ENCODE measurements at places on chromosomes 7 and 10.
A peak's percentile ranks its signal among the peaks of the same experiment; 100 is the strongest.

GRCh38 chr10:18224626-18225445 lies 84.6 kb downstream of the CACNB2 start:
- DNase-seq = no peak

- no peak for DNase-seq
Observed at GRCh38 chr7:73850781-73851207, 8.5 kb upstream of the METTL27 start.

GRCh38 chr10:1117651-1118050 lies 61.5 kb downstream of the WDR37 start:
- no peak for DNase-seq

DNA sequence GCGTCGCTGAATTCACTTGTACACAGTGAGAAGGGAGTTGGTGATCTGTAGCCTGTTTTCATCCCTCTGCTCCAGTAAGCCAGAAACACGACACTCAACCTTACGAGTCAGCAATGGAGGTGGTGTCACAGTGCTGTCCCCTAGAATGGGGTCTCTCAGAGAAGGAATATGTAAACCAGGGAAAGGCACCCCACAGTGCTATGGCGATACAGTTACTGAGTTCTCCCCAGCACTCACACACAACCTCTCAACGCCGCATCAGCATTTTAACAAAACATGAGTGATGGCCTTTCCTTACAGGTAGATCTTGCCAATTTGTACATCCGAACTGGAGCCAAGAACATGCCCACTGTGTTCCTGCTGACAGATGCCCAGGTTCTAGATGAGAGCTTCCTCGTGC lies 196.3 kb downstream of the CDCA7L start:
- DNase-seq = no peak

- DNase-seq = no peak
Observed at GRCh38 chr7:159000070-159000469, 143.7 kb downstream of the DYNC2I1 start.

- no peak for DNase-seq
Observed at GRCh38 chr10:99467236-99467999, 37.0 kb upstream of the GOT1 start.

DNA sequence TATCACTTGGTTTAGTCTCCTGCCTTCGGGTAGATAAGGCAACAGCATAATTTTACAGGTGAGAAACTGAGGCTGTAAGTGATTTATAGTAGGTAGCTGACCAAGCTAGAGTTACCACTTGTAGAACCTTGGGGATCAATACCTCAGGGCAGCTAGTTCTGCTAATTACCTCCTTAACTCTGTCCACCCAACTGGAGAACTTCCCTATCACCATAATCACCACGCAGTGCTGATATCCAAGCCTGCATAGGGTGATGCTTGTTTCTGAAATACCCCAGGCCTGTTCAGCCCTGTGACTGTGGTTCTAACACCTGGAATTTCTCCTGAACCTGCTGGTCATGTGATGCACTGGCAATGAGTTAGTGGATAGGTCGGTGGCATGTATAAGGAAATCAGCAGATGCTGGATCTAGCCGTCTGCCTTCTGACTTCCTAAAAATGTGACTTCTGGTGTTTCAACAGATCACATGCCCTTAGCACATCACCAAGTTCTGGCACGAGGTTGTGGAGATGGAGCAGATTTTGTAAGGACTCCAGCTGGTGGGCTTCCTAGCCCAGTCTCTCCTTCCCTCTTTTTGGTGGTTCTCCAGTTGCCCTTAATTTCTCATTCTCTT lies 15.3 kb downstream of the PLAU start:
- DNase-seq = no peak

DNA sequence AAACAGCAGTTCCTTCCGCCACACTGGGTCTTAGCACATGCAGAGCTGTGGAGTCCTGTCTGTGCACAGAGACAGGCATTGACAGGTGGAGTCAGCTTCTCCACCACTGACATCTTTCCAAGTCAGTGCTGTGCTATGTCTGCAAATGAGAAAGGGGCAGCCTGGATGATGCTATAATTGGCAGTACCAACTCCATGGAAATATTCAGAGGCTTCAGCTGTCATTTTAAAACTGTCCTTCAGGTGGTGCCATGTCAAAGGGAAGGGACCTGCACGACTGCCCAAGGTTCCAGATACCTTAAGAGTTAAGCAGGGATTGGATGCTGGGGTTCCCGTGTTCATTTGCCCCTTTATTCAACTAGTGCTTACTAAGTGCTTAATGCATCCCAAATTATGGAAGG lies 258.0 kb upstream of the PRKCQ start:
- DNase-seq = no peak

DNA sequence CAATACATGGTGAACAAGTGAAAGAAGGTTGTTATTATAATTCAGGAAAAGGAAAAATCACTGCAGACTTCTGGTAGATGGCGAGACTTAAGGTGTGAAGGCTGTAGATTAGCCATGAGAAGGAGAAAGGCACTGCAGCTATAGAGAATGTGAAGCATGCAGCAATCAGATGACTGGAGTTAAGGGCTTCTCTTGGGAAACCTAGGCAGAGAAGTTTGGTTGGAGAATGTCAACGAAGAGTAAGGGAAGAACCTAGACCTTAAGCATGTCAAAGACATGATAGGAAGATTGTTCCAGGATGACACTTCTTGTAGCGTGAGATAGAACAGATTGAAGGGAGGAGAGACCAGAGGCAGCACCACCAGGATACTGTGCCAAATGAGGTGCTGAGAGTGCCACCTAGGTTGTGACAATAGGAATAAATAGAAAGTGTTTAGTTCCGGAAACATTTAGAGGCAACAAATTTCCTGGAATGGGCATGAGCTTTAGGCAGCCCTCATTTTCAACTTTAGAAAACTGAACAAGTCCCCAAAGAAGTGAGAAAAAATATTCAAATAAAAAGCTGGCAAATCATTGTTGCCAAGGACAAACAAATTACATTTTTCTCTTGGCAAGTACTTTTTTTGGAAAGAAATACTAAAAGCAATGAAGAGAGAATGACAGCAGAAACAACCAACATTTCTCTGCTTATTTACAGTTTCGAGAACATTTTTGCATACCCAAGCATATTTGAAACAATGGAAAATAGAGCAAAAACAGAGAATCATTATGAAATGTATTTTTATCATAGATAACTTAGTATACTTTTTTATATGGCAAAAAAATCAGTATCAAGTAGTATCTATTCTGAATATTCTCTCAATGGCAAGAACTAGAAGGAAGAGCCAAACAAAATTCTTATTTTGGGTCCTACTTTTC lies 4.9 kb downstream of the LRRC17 start:
- no peak for DNase-seq

GRCh38 chr7:95725205-95725604 lies 47.1 kb upstream of the DYNC1I1 start:
- DNase-seq = no peak

- no peak for DNase-seq
Observed at GRCh38 chr10:68010426-68010940, 64.6 kb downstream of the HERC4 start.

DNA sequence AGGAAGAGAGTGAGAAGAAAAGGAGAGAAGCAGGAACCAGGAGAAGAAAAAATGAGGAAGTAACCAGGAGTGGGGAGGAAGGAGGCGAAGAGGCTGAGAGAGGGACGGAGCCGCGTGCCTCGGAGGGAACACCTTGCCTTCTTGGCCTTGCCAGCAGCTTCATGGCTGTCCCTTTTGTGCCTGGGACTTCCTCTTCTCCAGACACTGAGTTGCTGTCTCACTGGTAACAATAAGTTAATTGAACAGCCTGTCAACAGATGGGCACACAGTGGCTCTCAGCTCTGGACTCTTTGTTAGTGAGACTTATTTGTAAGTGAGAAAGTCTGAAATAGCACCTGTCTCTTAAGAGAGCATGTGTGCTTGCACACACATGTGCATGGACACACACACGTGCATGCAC lies 83.2 kb downstream of the GATA3 start:
- no peak for DNase-seq

GRCh38 chr10:19250546-19250945 lies 201.9 kb downstream of the MALRD1 start:
- DNase-seq = no peak

DNA sequence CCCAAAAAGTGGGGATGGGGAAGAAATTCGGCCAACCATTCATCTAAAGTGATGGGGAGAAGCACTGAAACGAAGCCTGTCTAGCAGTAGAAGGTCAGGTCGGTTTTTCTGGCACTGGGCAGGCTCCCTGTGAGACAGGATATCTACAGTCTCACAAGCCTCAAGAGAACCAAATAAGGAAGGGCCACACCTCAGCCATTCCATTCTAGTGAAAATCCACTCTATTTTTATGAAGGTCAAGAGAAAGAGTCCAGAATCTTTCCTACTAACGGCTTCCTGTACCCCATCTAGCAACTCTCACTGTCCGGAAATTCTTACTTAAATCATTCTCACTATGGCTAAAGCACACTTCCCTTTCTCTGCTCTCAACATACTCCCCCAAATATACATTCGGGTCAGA lies 267.1 kb downstream of the PRPF18 start:
- no peak for DNase-seq

- DNase-seq = no peak
Observed at GRCh38 chr7:82789883-82790609, 346.5 kb upstream of the CACNA2D1 start.

GRCh38 chr10:113126229-113127201 lies 176.5 kb downstream of the TCF7L2 start:
- DNase-seq = peak; percentile 62

- DNase-seq = no peak
Observed at GRCh38 chr7:46786221-46786954, 795.5 kb downstream of the TNS3 start.

- peak; percentile 67 for DNase-seq
Observed at GRCh38 chr7:26199301-26200037, 1.1 kb downstream of the HNRNPA2B1 start.

DNA sequence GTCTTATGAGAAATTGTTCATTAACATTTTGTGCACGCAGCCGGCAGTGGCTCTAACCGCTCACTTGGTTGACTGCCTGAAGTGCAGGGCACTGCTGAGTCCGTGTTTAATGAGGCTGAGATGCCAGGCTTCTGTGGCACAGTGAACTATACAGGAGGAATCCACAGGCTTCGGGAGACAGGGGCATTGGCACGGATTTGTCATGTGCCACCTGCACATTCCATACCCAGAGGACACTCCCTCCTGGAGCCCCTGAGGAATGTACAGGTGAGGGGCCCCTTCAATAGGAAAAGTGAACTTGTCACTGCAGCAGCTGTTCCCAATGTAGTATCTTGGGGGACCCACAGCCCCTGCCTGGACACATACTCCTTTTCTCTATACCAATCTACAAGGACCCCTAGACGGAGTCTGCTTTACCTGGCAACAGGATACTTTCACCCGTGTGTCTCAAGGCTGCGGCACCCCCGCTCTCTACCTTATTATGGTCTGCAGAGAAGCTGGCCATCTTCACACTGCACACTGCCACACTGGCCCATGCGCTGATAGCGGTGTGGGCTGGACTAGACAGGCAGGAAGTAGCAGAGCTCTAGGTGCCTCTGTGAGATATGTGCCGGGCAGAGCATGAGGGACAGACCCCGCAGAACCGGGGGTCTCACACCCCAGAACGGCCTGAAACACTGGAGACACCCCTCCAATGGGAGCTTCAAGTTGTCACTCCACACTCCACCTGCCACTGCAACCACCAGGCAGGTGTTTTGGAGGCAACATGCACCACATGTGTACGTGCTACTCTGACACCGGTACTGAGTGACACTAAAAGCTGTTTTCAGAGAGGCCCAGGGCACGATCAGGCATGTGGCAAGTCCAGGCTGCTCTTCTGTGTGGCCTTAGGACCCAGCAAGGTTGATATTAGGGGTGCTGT lies 71.4 kb upstream of the RHEB start:
- no peak for DNase-seq

DNA sequence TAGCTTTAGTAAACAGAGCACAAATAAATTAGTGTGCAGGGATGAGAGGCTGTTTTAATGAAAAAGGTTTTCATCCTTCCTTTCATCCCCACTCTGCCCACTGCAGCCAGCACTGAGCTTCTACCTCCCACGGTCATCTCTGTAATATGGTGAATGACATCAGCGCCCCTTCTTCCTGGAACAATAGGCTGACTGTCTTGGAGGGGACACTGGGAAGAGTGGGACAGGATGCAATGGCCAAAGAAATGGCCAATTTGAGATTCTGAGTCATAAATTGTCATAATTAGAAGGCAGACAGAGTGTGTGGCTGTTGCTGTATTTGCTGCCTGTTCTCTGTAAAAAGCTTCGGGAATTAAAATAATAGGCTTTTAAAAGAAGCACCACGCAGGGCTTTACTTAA lies 126.7 kb upstream of the CALN1 start:
- DNase-seq = no peak

GRCh38 chr10:95354110-95354509 lies 63.3 kb upstream of the PDLIM1 start:
- no peak for DNase-seq

DNA sequence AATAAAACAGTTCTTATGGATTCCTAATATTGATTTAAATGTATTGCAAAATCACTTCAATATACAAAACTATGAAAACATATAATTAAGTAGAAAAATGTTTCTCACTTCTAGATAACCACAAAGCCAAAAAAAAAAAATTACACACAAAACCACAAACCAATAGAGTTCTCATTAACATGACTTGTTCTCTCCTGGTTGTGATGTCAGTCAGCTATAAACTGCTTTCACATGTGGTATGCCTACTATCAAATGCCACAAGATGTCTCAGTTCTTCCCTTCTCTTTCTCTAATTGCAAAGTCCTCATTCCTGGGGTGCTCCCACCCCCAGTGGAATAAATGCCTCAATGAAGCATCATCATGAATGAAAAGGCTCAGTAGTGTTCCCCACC lies 16.6 kb downstream of the GNAI1 start:
- DNase-seq = no peak

DNA sequence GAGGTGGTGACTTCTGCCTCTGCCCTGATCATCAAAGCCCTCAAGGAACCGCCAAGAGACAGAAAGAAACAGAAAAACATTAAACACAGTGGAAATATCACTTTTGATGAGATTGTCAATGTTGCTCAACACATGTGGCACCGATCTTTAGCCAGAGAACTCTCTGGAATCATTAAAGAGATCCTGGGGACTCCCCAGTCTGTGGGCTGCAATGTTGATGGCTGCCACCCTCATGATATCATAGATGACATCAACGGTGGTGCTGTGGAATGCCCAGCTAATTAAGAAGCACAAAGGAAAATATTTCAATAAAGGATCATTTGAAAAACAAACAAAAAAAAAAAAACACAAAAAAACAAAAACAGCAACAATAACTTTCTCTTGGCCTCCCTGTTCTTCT lies 59.5 kb upstream of the TOMM7 start:
- DNase-seq = no peak

DNA sequence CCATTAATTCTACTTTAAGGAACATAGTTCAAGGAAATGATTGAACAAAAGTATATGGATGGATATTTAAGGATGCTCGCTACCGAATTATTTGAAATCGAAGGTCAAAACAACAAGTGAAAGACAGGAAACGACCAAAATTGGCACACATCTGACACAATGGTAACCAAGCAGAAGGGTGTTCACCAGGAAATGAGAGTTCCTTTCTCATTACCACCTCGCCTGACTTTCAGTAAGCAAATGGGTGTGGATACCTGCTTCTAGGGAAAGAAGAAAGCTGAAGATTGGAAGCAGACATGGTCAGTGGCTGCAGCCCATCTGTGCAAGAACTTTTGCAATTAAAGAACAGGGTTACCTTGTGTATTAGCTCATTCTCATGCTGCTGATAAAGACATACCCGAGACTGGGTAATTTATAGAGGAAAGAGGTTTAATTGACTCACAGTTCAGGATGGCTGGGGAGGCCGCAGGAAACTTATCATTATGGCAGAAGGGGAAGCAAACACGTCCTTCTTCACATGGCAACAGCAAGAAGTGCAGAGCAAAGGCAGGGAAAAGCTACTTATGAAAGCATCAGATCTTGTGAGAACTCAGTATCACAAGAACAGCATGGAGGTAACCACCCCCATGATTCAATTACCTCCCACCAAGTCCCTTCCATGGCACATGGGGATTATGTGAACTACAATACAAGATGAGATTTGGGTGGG lies 6.2 kb upstream of the TMEM273 start:
- no peak for DNase-seq

All from stimulated activated CD4-positive, alpha-beta T cell treated with anti-CD3 and anti-CD28 coated beads, Interleukin-2, amount 100 ng/mL, for 24 hours (primary cell).